Omental fat pad (tissue), 4 donors: ENCODE measurements at places on chromosomes 2 and 18.

- DNase-seq = no peak
These were observed 2.0 kb downstream of the ZNF521 start for GRCh38 chr18:25349926-25350487.

DNA sequence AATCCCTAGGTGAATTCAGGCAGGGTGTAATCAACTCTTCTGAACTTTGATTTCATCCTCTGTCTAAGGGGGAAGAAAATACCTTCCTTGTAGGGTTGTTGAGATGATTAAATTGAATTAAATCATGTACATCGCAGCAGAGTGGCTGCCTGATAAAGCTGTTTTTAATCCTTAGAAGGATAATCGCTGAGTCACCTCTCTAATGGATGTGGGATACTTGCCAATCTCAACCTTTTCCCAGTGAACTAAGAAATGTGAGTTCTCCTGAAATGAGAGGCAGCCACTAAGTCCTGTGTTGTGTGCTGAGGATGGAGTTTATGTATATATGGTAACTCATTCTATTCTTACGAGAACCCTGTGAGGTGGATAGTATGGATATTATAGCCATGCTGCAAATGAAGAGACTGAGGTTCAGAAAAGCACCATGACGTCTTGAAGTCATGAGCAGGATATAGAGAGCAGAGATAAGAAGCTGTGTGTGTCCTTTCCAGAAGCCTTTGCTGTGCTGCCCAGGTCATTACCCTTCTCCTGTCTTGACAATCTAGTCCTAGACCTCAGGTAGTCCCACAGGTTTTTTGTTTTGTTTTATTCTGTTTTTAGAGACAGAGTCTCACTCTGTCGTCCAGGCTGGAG is 93.3 kb downstream of the HNRNPLL start:
- DNase-seq = no peak

- DNase-seq = no peak
These were observed 58.1 kb upstream of the GPC1 start for GRCh38 chr2:240377366-240377765.

GRCh38 chr2:98383166-98383565 is 36.9 kb downstream of the CNGA3 start:
- DNase-seq = no peak

- DNase-seq = no peak
These were observed 63.7 kb upstream of the BCL2L11 start for GRCh38 chr2:111057045-111057444.

DNA sequence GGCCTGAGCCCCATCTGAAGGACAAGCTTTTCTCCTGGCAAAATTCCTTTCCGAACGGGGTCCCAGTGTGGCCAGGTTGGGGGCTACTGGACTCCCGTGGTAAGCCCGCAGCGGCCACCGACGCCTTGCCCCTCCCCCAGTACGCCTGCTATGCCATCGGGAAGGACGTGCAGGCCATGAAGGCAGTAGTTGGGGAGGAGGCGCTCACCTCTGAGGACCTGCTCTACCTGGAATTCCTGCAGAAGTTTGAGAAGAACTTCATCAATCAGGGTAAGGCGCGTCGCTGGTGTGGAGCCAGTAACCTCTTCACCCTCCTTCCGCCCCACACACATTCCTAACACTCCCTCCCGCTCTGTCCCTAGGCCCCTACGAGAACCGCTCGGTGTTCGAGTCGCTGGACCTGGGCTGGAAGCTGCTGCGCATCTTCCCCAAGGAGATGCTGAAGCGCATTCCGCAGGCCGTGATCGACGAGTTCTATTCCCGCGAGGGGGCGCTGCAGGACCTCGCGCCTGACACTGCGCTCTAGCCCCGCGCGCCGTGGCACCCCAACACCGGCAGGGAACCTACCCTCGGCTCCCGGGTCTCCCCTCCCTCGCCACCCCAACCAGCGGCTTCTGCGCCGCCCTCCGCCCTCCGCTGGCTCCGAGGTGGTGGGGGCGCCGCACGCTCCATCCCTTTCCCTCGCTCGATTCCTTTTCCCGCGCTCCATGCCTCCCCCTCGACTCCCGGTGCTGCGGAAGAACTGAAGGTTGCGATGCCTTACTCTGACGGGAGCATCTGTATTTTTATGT is 13.6 kb upstream of the ANKRD53 start:
- peak; percentile 55 for DNase-seq

DNA sequence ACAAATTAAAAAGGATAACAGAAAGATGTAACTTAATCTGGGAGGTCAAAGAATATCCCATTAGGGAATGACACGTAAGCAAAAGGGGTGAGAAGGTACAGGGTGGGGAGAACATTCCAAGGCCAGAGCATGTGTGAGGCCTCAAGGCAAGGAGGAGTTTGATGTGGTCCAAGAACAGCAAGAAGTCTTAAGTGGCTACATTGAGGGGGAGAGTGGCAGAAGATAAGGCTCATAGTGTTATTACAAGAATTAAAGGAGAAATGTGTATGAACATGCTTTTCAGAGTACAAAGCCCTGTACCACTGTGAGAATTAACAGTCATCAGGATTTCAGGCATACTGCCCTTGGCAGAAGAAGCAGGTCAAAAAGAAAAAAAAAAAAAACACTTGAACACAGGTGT is 174.4 kb upstream of the ERBB4 start:
- no peak for DNase-seq

GRCh38 chr2:74223941-74224770 is 25.7 kb downstream of the MTHFD2 start:
- no peak for DNase-seq
